Stimulated activated CD8-positive, alpha-beta memory T cell treated with anti-CD3 and anti-CD28 coated beads, Interleukin-4, amount 100 ng/mL, for 1 hour (primary cell): ENCODE measurements at places on chromosomes 1 and 21.

DNA sequence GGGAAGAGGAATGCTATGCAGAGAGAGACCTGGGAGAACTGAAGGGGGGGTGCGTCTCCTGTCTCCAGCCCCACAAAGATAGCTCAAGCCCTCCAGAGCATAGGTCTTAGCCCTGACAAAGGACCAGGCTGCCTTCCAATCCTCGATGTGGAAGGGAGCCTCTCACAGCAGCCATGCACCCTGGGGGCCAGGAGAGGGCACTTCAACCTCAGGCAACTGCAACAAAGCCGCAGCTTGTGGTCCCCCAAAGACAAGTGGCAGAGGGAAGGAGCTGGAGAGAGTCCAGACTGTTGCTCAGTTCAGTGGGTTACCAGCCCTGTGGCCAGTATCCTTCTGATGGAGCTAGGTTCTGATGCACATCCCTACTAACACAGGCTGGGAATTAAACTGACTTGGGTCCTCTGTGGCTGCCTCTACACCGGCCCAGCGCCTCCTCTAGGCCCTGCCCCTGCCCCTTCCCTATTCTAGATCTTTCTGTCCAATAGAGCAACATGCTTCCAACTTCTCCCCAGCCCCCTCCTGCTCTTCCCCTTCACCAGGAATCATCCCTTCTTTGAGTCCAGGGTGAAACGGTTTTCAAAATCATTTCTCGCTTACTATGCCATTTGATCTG is 100.7 kb upstream of the SPATA6 start:
- no peak for DNase-seq

DNA sequence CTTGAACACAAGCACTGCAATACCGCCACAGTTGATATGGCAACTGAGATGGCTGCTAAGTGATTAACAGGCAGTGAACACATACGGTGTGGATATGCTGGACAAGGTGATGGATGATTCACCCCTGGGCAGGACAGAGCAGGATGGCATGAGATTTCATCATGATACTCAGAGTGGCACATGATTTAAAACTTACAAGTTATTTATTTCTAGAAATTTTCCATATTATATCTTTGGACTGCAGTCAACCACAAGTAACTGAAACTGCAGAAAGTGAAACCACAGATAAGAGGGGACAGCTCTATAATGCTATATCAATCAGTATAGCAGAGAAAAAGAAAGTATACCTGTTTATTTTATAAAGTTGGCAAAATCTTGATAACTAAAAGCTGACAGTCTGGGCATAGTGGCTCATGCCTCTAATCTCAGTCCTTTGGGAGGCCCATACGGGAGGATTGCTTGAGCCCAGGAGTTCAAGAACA is 47.9 kb downstream of the PHACTR4 start:
- DNase-seq = no peak

- no peak for DNase-seq
Observed at GRCh38 chr1:96643519-96643918, 78.1 kb upstream of the PTBP2 start.

- DNase-seq = no peak
Observed at GRCh38 chr1:203239081-203239480, 9.6 kb upstream of the CHIT1 start.

DNA sequence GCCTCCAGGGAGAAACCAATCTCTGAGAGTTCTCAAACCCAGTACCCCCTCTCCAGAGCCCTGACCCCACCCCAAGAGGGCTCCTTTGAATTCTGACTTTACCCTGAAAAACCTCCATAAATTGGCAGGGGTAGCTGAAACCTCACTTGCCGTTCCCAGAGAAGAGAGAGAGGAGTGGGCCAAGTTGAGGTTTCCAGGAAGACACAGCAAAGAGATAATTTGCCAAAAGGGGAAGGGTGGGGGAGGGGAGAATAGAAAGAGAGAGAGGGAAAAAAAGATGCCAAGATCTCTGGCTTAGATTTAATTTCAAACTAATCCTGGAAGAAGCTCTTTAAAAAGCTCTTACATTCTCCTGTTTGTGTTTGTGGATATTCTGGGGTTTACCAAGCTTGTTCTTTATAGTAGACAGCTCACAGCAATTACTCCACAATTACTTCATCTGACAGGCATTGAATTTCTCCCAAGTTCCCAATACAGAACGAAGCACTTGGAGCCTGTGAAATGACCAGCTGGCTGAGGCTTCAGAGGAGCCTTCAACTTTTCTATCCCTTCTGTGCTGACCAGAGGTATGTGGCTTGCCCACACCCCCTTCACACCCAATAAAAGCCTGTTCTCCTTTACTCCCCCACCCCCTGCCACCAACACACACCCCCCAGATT is 1.1 kb upstream of the GRHL3 start:
- DNase-seq = no peak

DNA sequence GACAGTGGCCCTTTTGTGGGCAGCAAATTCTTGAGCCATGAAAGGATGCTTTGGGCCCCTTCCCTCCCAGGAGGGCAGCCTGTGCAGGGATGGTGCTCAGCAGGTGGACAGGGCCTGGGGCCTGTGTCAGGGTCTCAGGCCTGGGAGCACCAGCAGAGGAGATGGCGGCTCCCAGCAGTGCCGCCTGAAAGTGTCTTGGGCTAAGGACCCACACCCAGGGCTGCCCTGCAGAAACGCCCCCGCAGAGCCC is 23.9 kb downstream of the FTCD start:
- no peak for DNase-seq
